ENCODE measurements at places on chromosomes 1 and 21. TPM values are rescaled to one million over a fixed set of nuclear protein-coding genes. Genes with fewer than 3 reads are reported as not detected.
A peak's percentile ranks its signal among the peaks of the same experiment; 100 is the strongest.

- DNase-seq, result no peak
Observed at GRCh38 chr1:7985851-7986612, 24.5 kb downstream of the PARK7 start.

- no peak for DNase-seq
Observed at GRCh38 chr1:8355439-8356255, 37.7 kb downstream of the SLC45A1 start.

DNA sequence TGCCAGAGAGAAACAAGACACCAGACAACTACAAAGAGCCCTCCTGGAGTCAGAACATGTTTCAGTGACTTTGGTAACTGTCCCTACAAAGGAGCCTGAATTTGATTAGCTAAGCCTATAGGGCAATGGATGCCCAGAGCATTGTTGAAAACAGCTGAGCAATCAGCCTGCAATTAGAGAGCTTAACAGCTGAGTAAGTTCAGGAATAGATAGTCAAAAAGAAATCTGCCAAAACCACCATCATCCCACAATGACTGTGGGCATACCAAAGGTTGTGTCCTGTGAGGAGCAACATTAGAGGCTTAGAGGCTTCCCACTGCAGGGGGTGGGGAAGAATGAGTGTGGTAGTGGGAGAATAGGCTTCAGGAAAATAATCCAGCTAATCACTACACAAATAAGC is 32.1 kb downstream of the SH3BP5L start:
- no peak for DNase-seq

DNA sequence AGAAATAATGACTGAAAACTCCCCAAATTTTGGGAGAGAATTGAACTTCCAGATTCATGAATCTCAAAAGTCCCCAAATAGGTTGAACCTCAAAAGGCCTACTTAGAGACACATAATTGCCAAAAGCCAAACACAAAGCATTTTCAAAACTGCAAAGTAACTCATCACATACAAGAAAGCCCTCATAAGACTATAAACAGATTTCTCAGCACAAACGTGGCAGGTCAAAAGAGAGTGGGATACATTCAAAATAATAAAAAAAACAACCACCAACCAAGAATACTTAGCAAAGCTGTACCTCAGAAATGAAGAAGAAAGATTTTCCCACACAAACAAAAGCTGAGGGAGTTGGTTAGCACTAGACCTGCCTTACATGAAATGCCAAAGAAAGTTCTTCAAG is 57.9 kb downstream of the CCN1 start:
- no peak for DNase-seq

DNA sequence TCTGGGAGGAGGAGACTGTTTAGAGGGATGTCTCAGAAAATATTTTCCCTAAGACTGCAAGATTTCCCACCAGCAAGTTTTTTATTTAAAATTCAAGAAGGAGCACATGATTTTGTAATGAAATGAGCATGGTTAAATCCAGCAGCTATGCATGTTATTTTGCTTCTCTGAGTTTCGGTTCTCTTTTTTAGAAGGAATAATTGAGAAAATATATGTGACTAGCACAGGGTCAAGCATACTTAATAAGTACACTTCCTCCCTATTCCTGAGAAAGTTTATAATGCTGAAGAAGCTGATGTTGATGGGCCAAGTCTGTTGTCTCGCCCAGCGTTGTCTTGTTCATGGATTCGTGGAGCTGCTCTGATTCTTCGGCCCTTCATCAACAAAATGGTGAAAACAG is 51.2 kb downstream of the EXO1 start:
- DNase-seq, result peak; percentile 2

DNA sequence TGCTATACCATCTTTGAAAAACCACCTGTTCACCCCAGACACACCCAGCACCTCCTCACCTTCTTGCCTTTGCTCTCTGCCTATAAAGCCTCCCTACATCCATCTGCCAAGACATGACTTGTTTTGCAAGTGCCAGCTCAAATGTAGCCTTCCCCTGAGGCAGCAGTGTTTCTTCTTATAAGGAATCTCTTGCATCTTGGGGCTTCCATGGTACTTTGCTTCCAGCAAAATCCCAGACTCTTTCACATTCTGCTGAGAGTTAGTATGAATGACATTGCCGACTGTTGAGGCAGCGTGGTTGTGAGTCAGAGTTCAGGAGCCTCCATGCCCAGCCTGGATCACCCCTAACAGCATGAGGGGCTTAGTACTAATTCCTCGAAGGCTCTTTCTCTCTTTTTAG is 217.4 kb upstream of the RUNX1 start:
- no peak for DNase-seq

- peak; percentile 92 for DNase-seq
Observed at GRCh38 chr1:19091196-19091953, 118.7 kb downstream of the UBR4 start.

- peak; percentile 78 for DNase-seq
Observed at GRCh38 chr1:225877580-225877979, 4.6 kb downstream of the TMEM63A start.

GRCh38 chr1:156659661-156659987 is 17.6 kb downstream of the NES start:
- DNase-seq, result no peak

DNA sequence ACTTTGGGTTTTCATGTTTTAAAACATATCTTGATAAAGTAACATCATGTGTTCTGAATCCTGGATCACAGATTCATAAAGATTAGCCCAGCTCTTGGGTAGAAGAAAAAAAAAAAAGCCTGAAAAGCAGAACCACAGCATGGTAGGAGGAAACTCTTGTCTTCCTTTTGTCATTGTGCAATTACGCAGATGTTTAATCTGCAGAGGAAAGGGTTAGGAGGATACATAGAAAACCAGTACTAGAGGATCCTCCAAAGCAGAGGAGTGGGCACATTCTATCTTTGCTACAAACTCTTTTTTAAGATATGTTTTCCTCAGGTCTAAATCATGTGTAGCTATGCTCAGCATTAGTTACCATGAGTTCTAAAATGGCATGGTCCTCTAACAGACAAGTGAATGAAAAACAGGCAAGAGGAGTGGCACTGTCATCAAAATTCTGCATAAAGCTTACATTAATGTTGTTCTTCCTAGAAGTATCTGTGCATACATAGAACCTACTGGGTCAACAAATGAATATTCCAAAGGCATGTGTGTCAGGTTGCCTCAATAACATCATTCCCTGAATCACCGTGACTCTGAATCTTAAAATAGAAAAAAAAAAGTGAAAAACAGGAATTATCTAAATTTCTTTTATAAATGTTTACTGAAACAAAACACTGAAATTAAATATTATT is 107.0 kb downstream of the NME7 start:
- no peak for DNase-seq

TFB2M gene
- 5.5 TPM for polyA plus RNA-seq

VSIG8 gene
- 0.13 TPM for polyA plus RNA-seq

DIRAS3 gene
- 0.68 TPM for polyA plus RNA-seq

Measured in lung (tissue), 17 donors.